Hematopoietic multipotent progenitor cell treated with erythropoietin and hydrocortisone succinate and interleukin-3 and kit ligand, for 4 days (in vitro differentiated cells): ENCODE measurements at places on chromosomes 3 and 15.

- DNase-seq = no peak
These were observed 59.4 kb downstream of the CDC25A start for GRCh38 chr3:48128774-48129173.

GRCh38 chr15:84926491-84927230 lies 42.2 kb downstream of the SLC28A1 start:
- DNase-seq = no peak

DNA sequence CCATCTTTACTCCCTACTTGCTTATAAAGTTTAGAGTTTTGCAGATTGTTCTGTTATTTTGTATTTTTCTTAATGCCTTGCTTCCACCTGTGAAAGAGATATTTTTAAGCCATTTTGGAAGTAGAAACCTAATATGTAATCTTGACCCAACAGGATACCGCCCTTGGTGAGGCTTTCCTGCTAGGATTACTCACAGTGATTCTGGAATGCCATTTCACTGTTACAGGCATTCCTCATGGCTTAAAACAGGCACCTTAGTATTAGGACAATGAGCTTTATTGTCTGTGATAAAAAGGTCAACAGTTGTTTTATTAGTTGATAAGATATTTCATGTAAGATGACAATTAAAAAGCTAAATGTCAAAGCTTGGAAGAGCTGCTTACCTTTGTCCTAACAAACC lies 58.2 kb downstream of the PHLDB2 start:
- no peak for DNase-seq

DNA sequence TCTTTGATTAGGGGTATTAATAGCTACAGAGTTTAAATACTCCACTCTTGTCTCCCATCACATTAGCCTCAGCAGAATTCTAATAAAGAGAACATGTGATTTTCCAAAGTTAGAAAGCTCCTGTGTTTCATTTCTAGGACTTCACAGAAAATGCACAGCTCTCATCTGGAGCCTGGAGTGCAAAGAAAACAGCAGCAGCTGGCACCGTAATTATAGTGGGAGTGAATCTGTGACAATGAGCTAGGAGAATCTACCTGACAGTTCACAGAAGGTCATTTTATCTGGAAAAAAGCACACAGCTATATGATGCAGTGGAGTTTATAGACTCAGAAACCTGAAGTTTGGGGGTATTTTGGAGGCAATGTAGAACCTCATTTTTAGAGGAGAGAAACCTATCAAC lies 5.4 kb upstream of the TRIM59 start:
- DNase-seq = no peak

GRCh38 chr3:32835961-32836360 lies 18.2 kb downstream of the TRIM71 start:
- no peak for DNase-seq

DNA sequence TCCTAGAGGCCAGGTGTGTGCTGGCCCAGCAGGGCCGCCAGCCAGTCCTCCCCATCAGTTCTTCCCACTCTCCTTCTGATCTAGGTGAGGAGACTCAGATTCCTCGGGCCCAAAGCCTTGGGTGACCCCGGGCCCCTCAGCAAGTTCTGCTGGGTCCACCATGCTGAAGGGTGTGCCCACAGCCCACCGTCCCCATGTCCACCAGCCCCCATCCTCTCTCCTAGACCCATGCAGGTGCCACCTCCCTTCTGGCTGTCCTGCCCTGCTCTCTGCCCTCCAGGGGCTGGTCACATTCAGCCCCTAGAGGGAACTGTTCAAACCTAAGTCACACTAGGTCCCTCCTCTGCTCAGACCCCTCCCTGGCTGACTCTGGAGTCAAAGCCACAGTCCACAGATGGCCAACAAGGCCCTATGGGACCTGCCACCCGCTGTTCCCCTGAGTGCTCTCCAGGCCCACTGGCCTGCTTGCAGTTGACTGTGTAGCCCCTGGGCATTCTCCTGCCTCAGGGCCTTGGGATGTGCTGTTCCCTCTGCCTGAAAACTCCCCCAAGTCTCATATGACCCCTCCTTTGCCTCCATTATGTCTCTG lies 878 bp upstream of the TLR9 start:
- DNase-seq = peak; percentile 30

DNA sequence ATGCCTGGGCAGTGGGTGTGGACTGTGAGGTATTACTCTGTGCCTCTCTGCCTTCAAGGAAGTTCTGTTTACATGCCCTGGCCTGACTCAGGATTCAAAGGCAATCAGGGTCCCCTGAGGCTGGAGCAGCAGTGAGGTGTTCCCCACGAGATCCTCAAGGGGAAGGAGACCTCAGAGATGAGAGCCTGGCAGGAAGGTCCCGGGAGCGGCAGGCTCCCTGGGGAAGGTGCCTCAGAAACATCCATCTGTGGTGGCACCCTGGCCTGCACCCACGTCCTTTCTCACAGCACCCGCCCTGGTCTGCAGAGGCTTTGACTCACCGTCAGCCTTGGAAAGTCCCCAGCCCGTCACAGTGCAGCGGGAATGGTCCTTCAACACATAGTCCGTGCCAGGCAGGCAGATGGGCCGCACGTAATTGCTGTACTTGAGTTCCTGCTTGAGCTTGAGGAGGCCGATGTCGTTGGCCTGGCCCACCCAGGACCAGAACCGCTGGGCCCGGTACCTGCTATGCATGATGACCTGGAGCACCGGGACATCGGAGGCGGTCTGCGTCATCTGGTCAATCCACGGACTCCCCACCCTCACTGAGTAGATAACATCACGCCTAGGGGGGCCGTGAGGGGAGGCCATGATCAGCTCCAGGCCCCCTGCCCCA lies 3.6 kb downstream of the PRSS50 start:
- no peak for DNase-seq

GRCh38 chr15:48962662-48963523 lies 826 bp downstream of the SHC4 start:
- peak; percentile 64 for DNase-seq

DNA sequence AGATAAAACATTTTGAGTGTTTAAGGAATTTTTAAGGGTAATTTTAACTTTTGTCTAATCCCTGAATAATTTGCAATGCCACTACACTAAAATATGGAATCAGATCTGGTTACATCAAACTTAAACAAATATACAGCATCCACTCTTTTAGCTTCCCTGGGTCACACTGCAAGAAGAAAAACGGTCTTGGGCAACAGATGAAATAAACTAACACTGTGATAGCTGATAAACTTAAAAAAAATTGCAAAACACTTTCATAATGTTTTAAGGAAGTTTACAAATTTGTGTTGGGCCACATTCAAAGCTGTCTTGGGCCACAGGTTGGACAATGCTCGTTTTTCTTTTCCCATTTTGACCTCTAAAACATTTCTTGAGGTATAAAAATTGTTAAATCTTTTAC lies 34.3 kb downstream of the CCDC66 start:
- peak; percentile 71 for DNase-seq

- no peak for DNase-seq
These were observed 51.1 kb downstream of the PSMD6 start for GRCh38 chr3:63972196-63972595.

DNA sequence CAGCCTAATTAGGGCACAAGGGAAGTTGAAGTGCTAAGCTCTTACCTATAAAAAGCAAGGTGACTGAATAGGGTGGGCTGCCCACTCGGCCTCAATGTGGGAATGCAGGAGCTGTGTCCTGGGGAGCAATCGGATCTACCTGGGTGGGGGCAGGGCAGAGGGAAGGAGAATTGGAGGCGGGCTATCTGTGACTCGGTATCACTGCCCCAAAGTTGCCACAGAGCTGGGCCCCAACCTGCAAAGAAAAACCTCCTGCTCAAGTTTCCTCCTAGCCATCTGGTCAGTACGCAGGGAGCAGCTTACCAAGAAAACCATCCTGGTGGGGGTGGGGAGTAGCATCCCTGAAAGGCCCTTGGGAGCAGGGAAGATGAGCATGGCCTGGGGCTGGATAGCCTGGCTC lies 10.7 kb downstream of the CIB2 start:
- no peak for DNase-seq

- no peak for DNase-seq
These were observed 249.3 kb upstream of the ZNF717 start for GRCh38 chr3:76034649-76035048.

DNA sequence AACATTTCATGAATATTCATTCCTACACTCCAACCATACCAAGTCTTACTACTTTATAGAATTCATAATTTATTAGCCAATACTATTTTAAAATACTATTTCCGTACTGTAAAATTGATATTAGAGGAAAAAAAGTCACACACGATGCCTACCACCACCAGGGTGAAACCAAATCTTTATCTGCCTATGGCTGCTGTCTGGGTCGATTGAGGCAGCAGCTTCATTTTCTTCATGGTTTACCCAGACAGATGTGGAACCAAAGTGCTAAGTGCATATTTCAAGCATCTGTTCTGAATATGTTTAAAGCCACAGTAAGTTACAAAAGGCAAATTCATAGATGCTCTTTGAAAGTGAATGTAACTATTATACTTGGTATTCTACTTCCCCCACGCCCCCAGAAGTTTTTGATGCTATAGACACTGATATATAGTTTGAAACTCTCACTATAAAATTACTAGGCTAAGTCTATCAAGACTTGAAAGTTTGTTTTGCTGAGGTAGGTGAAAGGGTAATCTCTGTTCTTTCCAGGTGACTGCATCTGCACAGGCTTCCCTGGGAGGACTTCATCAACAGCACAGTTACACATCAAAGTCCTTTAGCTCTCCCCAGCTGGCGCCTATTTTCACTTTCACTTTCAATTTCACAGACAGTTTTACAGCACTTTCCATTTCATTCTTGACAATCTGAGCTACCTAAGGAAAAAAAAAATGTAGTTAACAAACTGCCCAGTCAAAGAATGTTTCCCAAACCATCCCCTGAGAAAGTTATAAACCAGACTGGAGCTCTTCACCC lies 113.9 kb downstream of the POLQ start:
- peak; percentile 52 for DNase-seq

GRCh38 chr3:7615043-7615442 lies 754.1 kb downstream of the GRM7 start:
- DNase-seq = no peak

DNA sequence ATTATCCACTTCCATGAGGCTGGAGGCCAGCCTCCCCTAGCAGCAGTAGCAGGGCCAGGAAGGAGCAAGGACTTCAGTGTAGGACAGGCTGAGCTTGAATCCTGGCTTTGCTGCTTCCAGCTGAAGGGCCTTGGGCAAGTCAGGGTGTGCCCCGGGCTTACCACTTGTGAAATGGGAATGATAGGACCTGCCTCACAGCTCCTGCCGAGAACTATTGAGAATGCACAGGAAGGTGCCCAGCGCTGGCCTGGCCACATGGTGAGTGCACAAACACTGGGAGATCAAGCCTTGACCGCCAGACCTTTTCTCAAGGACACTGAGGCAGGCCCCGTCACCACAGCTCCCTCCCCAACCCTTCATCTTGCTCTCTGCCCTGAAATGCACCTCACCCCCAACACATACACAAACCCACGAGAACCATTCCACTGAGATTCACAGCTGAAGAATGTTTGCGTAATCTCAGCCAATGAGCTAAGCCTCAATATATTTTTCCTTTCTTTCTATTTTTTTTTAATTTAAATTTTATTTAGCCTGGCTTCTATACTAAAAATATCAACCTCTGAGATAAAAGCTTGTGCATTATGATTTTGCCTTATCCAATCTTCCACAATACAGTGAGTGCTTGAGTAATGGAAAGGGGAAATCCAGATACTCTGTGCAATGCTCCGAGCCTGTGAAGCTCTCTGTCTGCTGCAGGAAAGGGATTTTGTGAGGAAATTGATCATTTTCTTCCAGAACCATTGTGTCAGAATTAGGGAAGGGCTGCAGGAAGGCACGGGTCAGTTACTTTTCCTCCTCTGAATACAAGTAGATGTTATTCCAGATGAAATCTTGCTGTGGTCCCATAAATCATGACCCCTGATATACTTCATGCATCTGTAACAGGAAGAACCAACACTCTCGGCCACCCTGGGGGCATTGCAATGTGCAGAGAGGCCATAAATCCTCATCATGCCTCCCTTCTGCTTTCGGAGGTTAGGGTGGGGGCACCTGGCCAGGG lies 193.9 kb downstream of the TLE3 start:
- no peak for DNase-seq

DNA sequence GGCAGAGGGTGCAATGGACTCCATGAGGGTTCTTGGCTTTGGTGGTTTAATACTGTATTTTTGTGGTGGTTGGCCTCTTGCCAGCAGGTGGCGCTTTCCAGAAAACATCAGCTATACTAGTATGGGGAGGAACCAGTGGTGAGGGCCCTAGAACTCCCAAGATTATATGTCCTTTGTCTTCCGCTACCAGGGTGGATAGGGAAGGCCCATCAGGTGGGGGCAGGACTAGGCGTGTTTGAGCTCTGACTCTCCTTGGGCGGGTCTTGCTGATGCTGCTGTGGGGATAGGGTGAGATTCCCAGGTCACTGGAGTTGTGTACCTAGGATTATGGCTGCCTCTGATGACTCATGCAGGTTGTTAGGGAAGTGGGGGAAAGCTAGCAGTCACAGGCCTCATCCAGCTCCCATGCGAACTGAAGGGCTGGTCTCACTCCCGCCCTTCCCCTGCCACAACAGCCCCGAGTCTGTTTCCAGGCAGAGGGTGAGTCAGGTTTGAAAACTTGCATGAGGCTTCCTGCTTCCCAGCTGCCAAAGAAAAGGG lies 357.7 kb downstream of the OTOL1 start:
- DNase-seq = peak; percentile 61

GRCh38 chr3:182795389-182795782 lies 2.1 kb downstream of the ATP11B start:
- DNase-seq = peak; percentile 78

DNA sequence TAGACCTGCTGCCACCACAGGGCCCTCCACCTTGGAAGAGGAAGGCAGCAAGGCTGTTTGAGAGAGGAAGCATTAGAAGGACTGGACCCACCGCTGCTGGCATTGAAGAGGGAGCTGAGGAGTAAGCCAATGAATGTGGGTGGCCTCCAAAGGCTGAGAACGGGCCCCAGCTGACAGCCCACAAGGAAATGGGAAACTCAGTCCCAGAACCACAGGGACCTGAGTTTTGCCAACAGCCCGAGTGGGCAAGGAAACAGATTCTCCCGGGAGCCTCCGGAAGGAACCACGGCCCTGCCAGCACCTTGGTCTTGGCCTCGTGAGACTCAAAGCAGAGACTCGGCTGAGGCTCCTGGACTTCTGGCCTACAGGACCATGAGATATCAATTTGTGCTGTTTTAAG lies 95.4 kb upstream of the SNRPA1 start:
- DNase-seq = no peak

DNA sequence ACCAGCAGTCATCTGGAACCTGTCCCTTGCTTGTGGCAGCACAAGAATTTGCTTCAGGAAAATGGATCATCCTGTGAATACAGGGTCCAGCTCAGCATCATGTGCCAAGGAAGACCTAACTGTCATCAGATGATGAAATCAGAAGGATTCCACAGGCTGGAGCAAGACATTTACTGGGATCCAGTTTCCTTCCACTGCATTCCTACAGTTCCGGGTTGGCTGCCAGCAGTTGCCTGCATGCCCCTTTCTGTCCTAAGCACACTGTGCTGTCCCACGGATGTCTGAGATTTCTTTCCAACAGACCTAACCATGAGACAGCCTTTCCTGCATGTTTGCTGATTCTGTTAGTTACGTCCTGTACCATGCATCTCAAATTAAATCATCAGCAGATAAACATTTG lies 140.7 kb downstream of the IMPG2 start:
- DNase-seq = no peak

DNA sequence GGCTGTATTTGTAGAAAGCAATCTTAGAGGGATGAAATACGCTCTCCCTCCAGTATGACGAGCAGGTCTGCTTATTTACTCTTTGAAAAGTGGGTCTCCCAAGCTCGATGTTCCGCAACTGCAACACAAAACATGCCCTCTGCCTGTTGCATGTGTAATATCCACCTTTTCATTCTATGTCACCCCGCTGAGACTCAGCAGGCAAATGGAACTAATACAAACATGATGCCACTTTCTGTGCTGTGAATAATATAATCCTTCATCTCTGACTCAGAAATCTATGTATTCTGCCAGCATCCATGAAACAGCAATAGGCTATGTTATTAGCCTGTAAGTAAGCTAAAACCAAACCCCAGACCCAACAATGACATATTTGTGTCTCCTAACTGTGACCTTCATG lies 200.8 kb upstream of the TMCO5A start:
- no peak for DNase-seq
